ENCODE measurements at places on chromosomes 1 and 21. TPM values are rescaled to one million over a fixed set of nuclear protein-coding genes. Genes with fewer than 3 reads are reported as not detected.

AGO1 gene
- total RNA-seq: 33.8 TPM

GRCh38 chr1:241825581-241825980 is 22.4 kb upstream of the EXO1 start:
- peaks cover 6% of the 10 kb centered on the region for H3K4me1 ChIP-seq
- H3K36me3 ChIP-seq: no peaks in the 10 kb centered on the region
- DNase-seq: no peak
- H3K27ac ChIP-seq: no peak overlapping the region
- H3K4me3 ChIP-seq: no peak overlapping the region

DNA sequence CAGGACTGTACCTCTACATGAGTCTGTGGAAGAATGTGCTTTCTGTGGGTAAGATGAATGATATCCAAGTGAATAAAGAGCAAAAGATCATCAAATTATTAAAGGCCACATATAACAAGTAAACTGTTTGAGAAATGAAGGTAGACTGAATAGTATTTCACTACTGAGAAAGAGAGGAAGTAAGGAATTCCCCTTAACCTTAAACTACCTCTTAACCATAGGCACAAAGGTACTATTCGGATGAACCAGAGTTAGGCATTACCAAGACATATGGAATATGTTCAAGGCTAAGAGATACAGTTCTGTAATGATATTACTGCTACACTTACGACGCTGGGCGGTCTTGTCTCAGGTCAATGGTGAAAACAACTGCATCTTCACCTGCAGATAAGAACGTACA is 25.5 kb downstream of the DCAF8 start:
- H3K27me3 ChIP-seq: no peaks in the 10 kb centered on the region
- DNase-seq: no peak
- no peak overlapping the region for H3K4me3 ChIP-seq
- H3K36me3 ChIP-seq: peaks cover 19% of the 10 kb centered on the region
- no peaks in the 10 kb centered on the region for H3K4me1 ChIP-seq
- H3K27ac ChIP-seq: no peak overlapping the region

DNA sequence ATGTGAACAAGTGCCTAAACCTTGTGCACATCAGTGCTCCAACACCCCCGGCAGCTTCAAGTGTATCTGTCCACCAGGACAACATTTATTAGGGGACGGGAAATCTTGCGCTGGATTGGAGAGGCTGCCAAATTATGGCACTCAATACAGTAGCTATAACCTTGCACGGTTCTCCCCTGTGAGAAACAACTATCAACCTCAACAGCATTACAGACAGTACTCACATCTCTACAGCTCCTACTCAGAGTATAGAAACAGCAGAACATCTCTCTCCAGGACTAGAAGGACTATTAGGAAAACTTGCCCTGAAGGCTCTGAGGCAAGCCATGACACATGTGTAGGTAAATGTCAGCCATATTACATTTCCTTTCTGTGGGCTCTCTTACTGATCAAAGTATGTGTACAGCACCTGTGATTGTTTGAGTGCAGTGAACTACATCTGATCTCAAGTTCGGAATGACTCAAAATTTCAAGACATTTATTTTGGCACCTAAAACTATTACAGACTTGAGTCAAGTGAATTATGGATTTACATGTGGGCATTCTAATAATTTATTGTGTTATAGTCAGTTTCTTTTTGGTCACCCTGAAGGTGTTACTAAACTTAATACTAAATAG is 196.5 kb downstream of the TPR start:
- no peak for DNase-seq
- H3K36me3 ChIP-seq: no peaks in the 10 kb centered on the region
- H3K27ac ChIP-seq: no peak overlapping the region
- H3K27me3 ChIP-seq: no peaks in the 10 kb centered on the region

- no peak overlapping the region for H3K4me3 ChIP-seq
- no peaks in the 10 kb centered on the region for H3K36me3 ChIP-seq
- DNase-seq: no peak
- no peaks in the 10 kb centered on the region for H3K27me3 ChIP-seq
- peaks cover 14% of the 10 kb centered on the region for H3K4me1 ChIP-seq
- H3K27ac ChIP-seq: no peak overlapping the region
Observed at GRCh38 chr1:181986907-181987305, 74.6 kb downstream of the ZNF648 start.

DMRTA2 gene
- total RNA-seq: 0.46 TPM

DNA sequence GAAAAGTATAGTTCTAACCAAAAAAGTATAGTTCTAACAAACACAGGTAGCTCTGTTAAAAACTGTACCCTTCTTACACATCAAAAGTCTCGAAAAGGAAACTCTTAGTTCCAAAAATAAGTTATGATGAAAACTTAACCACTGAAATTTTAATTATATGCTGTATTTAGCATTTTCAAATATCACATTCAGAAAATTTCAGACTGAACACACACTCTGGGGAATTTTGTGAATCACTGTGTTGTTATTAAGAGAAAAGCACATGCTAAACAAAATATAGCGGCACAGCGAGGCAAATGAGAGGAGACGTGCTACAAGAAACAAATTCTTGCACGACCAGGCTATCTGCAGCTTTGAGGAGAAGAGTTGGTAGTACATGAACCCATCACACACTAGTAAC is 30.4 kb downstream of the VAV3 start:
- no peaks in the 10 kb centered on the region for H3K27me3 ChIP-seq
- DNase-seq: no peak
- no peaks in the 10 kb centered on the region for H3K36me3 ChIP-seq
- no peak overlapping the region for H3K27ac ChIP-seq
- H3K4me3 ChIP-seq: no peak overlapping the region
- H3K4me1 ChIP-seq: peaks cover 9% of the 10 kb centered on the region

- H3K27ac ChIP-seq: no peak overlapping the region
- no peaks in the 10 kb centered on the region for H3K36me3 ChIP-seq
- peaks cover 52% of the 10 kb centered on the region for H3K27me3 ChIP-seq
- H3K4me3 ChIP-seq: no peak overlapping the region
- no peak for DNase-seq
Observed at GRCh38 chr1:3662080-3662671, 9.9 kb downstream of the TP73 start.

GRCh38 chr1:220970311-220970710 is 91.1 kb downstream of the HLX start:
- no peaks in the 10 kb centered on the region for H3K36me3 ChIP-seq
- H3K27ac ChIP-seq: no peak overlapping the region
- no peak for DNase-seq
- H3K27me3 ChIP-seq: no peaks in the 10 kb centered on the region
- H3K4me1 ChIP-seq: peaks cover 6% of the 10 kb centered on the region

DNA sequence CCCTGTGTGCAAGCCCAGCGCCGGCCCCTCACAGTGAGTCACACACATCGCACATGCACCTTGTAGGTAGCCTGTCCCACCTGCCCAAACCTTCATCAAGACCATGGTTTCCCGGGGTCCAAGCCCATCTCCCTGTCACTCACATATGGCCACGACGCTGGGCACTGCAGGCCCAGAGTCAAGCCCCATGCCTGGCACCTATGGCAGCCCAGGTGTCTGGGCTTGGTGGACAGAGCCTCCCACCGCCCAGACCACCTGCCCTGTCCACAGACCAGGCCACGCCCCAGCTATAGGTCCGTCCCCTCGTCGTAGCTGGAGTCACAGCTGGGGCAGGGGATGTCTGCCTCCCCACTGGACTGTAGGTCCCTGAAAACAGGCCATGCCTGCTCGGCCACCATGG is 48.2 kb downstream of the MEGF6 start:
- no peaks in the 10 kb centered on the region for H3K4me1 ChIP-seq
- H3K36me3 ChIP-seq: no peaks in the 10 kb centered on the region
- no peak for DNase-seq
- no peaks in the 10 kb centered on the region for H3K27me3 ChIP-seq

SH3D21 gene
- total RNA-seq: 6.1 TPM

- H3K4me1 ChIP-seq: no peaks in the 10 kb centered on the region
- H3K36me3 ChIP-seq: no peaks in the 10 kb centered on the region
- H3K27me3 ChIP-seq: no peaks in the 10 kb centered on the region
- H3K4me3 ChIP-seq: no peak overlapping the region
Observed at GRCh38 chr1:97674517-97674916, 246.3 kb downstream of the DPYD start.

PTCH2 gene
- 0.09 TPM for total RNA-seq

DNA sequence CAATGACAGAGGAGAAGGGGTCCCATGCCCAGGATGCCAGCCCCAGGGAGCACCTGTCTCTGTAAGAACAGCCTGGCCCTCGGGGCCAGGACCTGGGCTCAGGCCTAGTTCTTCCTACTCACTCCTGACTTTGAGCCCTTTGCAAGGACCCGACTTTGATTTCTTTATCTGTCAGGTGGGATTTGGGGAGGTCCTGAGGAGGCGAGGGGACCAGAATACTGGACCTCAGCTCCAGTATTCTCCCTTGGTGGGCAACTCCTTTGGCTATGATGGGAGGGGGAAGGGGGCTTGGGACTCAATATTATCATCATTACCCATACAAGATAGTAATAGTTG is 18.1 kb downstream of the KCNQ4 start:
- peaks cover 35% of the 10 kb centered on the region for H3K4me1 ChIP-seq
- no peaks in the 10 kb centered on the region for H3K36me3 ChIP-seq
- peak overlapping the region; percentile 7 for H3K4me3 ChIP-seq

DNA sequence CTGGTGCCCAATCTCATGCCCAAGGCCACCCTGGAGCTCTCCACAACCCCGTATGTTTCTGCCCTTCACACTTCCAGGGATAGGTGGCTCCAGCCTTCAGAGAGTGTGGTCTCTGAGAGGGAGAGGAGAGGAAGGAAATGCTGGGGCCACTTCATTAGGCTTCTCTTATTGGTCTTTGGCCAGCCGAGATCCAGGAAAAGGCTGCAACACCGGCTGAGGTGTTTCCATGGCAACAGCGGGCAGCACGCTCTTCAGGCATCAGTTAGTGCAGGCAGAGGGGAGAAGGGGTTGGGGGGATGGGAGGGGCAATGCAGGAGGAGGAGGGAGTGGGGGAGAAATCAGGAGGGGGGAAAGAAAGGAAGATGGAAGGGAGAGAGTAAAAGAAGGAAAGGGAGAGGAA is 275.1 kb upstream of the GJB5 start:
- H3K27ac ChIP-seq: no peak overlapping the region
- no peak overlapping the region for H3K4me3 ChIP-seq
- peaks cover 15% of the 10 kb centered on the region for H3K4me1 ChIP-seq

GRCh38 chr1:55951291-55951690 is 628.1 kb downstream of the PLPP3 start:
- no peak overlapping the region for H3K4me3 ChIP-seq
- H3K4me1 ChIP-seq: peaks cover 4% of the 10 kb centered on the region
- H3K27me3 ChIP-seq: no peaks in the 10 kb centered on the region
- no peaks in the 10 kb centered on the region for H3K36me3 ChIP-seq
- no peak for DNase-seq

SNIP1 gene
- 15.4 TPM for total RNA-seq

A3GALT2 gene
- total RNA-seq: not detected

- H3K4me1 ChIP-seq: peaks cover 9% of the 10 kb centered on the region
- DNase-seq: no peak
- H3K27me3 ChIP-seq: no peaks in the 10 kb centered on the region
- no peaks in the 10 kb centered on the region for H3K36me3 ChIP-seq
- H3K4me3 ChIP-seq: no peak overlapping the region
- H3K27ac ChIP-seq: no peak overlapping the region
Observed at GRCh38 chr1:228803421-228803820, 68.1 kb downstream of the RHOU start.

CEP85 gene
- 41.4 TPM for total RNA-seq

- no peaks in the 10 kb centered on the region for H3K36me3 ChIP-seq
- H3K4me1 ChIP-seq: no peaks in the 10 kb centered on the region
- H3K27ac ChIP-seq: no peak overlapping the region
- H3K27me3 ChIP-seq: no peaks in the 10 kb centered on the region
- H3K4me3 ChIP-seq: no peak overlapping the region
- DNase-seq: peak; percentile 30
Observed at GRCh38 chr1:117537291-117537920, 68.4 kb upstream of the TENT5C start.

MCOLN2 gene
- 0.59 TPM for total RNA-seq

GRCh38 chr1:63498106-63498505 is 24.9 kb downstream of the ITGB3BP start:
- H3K27me3 ChIP-seq: no peaks in the 10 kb centered on the region
- no peak for DNase-seq
- no peak overlapping the region for H3K4me3 ChIP-seq
- no peaks in the 10 kb centered on the region for H3K36me3 ChIP-seq

DNA sequence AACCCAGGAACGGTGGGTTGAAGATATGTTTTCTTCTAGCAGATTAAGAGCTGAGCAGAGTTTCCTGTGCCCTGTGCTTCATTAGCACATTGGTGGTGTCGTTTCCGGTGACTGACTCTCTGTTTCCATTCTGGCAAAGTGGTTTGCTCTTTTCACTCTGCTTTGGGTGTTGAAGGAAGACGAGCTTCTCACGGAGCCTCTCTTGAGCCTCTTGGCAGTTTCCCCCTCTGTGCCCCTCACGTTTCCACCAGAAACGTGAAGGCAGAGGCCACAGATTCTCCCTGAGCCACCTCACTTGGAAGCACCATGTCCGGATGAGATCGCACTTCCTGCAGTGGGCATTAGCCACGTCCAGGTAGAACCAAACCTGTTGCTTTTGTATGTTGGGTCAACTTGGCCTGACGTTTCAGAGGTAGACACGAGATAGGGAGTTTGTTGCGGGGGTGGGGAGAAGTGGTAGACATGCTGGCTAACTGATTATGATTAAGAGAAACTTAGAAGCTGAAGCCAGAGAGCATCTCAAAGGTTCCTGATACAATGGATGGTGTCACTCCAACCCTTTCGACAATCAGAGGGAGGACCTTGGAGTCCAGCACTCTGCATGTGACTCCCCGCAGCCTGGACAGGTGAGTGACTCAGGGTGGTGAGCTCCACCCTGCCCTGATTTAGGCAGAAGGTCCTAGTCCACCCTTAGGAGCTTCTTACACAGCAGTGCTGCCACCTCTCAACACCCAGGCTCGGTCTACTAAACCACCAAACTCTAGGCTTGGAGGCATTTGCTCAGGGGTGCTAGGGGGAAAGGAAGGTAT is at the start of gene LAX1:
Gene LAX1, plus strand, starts transcription at position 155 of the 809 bp plus-strand sequence. Its CDS starts 383 bp downstream, at position 538.
- no peak within 1 kb of the TSS for H3K27ac ChIP-seq
- no peak for DNase-seq
- no peaks in the 10 kb centered on the region for H3K4me1 ChIP-seq
- no peaks in the 10 kb centered on the region for H3K36me3 ChIP-seq

DNA sequence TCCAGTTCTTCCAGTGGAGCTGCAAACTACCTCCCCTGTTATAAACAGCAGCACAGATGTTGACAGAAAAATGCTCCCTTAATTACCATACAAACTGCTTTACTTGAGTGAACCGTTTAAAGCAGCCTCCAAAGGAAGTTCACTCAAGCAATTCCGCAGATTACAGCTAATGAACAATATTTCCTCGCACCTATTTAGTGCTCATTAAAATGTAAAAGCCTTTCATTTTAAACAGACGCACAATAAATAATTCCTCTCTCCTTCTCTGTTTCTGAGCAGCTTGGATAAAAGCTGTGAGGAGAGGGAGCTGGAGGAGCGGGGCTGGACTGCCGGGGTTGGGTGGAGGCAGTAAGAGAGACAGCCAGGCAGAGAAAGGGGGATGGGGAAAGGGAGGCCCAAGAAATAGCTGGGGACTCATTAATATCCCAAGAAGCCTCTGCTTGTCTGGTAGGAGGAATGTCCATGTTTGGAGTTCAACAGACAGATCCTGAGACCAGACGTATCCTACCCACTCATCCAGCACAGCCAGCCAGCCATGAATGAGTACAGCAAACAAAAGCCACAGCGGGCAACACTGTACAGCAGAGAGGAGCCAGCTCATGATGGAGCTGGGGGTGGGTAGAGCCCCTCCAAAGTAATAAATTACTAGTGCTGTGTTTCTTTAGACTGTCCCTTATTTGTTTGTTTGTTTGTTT is 227.7 kb downstream of the GPATCH2 start:
- H3K27ac ChIP-seq: no peak overlapping the region
- no peaks in the 10 kb centered on the region for H3K4me1 ChIP-seq
- H3K36me3 ChIP-seq: no peaks in the 10 kb centered on the region
- no peaks in the 10 kb centered on the region for H3K27me3 ChIP-seq
- no peak overlapping the region for H3K4me3 ChIP-seq
- DNase-seq: no peak

Measured in neural progenitor cell (in vitro differentiated cells).